GDM1 (cell line): ENCODE measurements at places on chromosomes 5 and 9.

DNA sequence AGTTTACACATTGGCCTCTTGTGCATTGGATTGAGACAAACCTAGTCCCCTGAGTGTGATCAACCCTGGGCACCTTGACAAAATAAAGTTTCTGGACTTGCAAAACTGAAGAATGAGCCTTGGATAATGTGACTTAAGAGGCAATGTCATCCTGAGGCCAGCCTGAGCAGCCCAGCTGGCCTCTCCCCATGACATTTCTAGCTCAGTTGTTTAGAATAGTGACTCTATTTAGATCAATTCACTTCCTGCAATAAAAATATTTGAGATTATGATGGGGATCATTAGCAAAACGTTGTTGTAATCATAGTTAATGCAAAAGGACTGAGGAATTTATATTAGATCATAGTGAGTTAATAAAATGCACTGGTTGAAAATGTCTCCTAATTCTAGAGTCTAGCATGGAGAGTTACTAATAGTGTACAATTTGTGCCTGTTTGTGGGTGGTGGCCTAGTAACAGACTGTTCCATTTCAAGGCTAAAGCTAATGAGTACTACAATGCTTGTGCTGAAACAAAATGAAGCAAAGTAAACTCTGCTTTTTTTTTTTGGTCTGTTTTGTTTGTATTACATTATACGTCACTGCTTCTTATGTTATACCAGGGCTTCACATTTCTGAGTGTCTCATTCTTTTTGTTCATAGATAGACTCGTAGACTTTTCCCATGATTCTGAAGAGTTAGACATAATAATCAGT lies 10.9 kb upstream of the RHOBTB3 start:
- no peak for DNase-seq

DNA sequence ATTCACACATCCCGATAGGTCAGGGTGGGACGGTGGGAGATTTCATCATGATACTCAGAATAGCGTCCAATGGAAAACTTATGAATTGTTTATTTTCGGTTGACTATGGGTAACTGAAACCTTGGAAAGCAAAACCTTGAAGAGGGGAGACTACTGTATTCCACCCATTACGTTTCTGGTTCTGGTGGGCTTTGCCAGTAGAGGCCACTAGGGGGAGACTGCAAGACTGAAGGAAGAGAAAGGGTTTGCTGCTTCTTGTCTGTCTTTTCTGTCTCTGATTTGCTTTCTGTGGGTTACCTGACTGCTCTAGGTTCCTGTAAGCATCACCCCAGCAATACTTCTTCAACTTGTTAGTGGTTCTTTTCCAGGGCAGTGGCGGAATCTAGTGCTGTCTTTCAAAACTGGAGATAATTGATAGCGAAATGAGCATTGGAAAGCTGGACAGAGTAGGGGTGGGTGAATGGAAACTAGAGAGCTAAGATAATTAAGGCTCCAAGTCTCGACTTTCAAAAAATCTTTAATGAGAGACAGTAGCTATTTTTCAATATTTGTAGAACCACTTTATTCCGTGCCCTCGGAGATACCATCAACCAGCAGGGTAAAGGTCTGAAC lies 27.0 kb downstream of the GRIN3A start:
- DNase-seq, result no peak

DNA sequence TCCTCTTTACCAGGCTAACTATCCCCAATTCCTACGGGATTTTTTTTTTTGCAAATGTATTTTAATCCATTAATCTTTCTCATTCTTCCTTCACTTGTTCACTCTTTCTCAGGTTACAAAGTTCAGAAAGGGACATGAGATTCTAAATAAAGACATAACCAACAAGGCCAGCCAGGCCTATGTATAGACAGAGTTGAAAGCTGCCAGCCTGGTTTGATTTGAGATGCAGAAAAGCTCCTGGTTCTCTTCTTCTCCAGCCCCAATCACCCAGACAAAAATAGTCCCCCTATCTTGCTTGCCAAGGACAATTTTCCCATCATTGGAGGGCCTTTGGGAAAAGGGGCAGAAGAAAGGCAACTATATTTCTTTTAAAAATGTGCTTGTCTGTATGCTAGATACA lies 398.8 kb downstream of the NFIB start:
- DNase-seq, result no peak

DNA sequence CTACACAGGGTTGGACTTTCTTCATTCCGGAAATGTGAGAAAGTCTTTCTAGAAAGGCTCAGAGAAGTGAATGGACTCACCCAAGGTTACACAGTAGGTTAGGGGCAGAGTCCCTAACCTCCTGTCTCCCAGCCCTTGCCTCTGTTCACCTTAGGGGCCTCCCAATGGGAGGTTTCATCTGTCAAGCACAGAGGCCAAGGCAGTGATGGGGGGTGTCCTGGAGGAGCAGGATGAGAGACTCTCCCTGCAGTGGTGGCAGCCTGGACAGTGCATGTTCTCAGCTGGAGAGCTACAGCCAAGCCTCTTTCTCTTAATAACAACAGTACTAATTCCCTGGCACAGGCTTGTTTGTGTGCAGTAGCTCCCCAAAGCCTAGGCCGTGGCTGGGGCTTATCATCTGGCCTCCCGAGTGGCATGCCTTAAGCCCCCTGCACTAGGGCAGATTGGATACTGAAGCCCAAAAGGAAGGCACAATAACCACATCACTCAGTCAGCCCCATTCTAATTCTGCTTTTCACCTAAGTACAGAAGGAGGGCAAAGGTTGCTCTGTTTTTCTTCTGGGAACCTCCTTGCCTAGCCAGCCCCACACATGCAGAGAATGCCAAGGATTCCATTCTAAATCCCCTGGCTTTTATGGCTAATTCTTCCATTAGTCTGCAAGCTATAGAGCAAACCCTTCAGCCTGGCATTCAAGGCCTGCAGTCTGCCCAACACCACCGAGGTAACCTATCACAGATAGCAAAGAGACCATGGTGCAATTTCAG lies 50.2 kb upstream of the XPA start:
- no peak for DNase-seq

DNA sequence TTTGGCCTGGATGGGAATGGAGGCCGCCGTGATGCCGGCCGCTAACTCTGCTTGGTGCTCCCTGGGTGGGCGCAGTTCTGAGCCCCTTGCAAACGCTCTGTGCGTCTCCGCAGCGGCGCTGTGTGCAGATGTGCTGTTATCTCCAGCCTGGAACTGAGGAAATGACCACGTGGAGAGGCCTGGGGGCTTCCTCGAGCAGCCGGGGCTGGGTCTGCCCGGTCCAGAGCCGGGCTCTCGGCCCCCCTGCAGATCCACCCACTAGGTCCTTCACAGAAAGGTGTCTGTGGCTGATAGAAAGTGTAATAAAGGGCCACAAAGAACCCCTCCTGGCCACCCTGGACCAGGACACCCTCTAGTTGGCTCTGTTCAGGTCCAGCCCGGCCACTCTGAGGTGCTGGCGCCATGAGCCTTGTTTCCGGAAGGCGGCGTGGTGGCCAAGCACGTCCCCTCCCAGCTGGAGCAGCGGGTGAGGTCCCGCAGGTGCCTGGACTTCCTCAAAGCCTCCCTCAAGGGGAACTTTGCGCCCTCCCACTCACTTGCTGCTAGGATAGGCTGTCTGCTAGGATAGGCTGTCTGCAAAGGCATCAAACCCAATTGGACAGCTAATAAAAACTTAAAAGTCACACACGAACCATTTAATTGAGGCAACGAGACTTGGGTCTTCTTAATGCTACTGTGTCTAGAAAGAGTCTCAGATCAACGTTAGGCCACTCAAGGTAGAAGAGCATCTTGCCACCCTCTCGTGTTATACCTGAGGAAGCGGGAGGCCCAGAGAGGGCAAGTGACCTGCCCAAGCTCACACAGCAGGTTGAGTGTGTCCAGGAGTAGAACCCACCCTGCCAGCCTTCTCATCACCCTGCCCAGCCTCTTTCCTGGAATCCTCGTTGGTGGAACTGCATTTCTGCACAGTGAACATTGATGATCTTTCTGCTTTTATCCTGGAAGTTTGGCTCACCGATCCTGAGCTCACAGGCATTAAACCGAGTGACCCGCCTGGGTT lies 109.3 kb upstream of the FCN2 start:
- peak; percentile 14 for DNase-seq

GRCh38 chr9:99013550-99013949 lies 69.8 kb downstream of the COL15A1 start:
- no peak for DNase-seq

GRCh38 chr9:131667576-131667975 lies 72.3 kb downstream of the RAPGEF1 start:
- DNase-seq, result no peak

GRCh38 chr5:4405614-4406219 lies 734.4 kb upstream of the ADAMTS16 start:
- no peak for DNase-seq

GRCh38 chr9:71733176-71733575 lies 35.1 kb downstream of the CEMIP2 start:
- no peak for DNase-seq

GRCh38 chr9:132516911-132517310 lies 65.5 kb upstream of the BARHL1 start:
- no peak for DNase-seq
